ENCODE measurements at places on chromosomes 13 and 19. TPM values are rescaled to one million over a fixed set of nuclear protein-coding genes. Genes with fewer than 3 reads are reported as not detected.
A peak's percentile ranks its signal among the peaks of the same experiment; 100 is the strongest.

DNA sequence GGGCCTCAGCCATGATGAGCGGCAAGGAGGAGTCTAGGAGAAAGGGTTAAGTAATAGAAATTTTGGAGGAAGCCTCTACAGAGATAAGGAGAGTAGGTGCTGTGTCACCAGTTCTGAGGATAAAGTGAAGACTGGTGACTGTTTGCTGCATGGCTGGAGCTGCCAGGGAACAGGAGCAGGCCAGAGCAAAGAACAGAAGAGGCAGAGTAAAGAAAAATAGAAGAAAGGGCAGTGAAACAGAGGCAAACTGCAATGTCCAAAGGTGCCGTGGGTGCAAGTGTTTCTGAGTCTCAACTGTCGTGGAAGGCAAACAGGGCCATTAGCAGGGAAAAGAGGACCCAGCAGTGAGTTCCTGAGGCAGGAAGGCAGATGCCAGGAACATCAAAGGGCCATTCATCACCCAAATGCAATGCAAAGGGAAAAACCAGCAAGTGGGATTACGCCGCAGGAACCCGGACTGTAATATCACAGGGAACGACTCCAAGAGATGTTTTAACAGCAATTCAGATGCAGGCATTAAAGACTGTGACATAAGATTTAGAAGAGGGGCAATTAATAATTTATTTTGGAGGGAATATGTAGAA is 318.3 kb downstream of the FOXO1 start:
- no peak for DNase-seq

Gene GSX1
- total RNA-seq, result not detected

GRCh38 chr19:38851622-38852230 is 1.9 kb upstream of the HNRNPL start:
- peak; percentile 95 for DNase-seq

Gene APOC1
- total RNA-seq, result not detected

Gene SSBP4
- total RNA-seq, result 97.5 TPM

DNA sequence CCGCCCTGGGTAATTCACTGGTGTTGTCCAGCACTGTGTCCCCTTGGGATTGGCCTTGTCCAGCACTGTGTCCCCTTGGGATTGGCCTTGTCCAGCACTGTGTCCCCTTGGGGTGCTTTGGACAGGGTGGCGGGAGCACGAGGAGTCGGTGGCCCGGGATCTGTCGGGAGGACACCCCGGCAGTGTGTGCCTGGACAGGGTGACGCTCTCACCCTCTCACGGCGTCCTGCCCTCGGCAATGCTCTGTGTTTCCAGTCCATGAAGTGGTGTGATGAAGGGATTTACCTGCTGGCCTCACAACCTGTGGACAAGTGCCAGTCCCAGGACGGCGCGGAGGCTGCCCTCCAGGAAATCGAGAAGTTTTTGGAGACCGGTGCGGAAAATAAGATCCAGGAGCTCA is 29.9 kb upstream of the F7 start:
- DNase-seq, result no peak

DNA sequence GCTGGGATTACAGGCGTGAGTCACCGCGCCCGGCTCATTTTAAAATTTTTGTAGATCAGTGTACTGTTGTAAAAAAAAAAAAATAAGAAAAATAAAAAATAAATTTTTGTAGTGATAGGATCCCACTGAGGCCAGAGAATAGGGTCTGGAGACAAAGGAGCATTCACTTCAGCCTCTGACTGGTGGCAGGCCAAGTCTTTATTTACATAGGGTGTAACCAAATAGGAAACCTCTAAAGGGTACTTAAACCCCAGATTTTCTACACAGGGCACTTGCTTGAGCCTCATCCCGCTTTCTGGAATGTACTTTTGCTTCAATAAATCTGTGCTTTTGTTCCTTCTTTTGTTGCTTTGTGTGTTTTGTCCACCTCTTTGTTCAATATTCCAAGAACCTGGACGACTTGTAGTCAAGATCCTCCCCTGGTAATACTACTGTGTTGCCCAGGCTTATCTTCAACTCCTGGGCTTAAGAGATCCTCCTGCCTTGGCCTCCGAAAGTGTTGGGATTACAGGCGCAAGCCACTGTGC is 2.1 kb upstream of the PDCD2L start:
- no peak for DNase-seq

Gene KIR2DL1
- total RNA-seq, result not detected

GRCh38 chr19:6712692-6713670 is 7.5 kb downstream of the C3 start:
- DNase-seq, result no peak

GRCh38 chr19:16076958-16077611 is 790 bp downstream of the TPM4 start:
- peak; percentile 59 for DNase-seq

DNA sequence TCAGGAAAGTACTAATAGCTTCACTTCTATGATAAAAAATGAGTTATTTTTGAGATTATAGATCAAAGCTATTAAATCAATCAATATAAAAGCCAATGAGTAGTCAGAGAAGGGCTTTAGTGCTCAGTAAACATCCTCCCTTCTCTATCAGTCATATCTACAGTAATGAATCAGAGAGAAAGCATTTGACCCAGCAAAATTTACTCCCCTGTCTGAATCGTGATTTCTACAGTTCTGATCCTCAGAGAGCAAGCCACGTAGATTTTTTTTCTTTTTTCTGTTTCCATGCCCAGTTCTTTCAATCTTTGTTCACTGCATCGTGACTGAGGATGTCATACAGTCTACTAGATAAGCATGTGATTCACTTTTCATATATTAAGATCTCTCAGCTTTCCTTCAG is 16.2 kb upstream of the MBNL2 start:
- DNase-seq, result no peak

- DNase-seq, result peak; percentile 81
Measured at GRCh38 chr19:39237200-39238184, 7.3 kb downstream of the IFNL3 start.

DNA sequence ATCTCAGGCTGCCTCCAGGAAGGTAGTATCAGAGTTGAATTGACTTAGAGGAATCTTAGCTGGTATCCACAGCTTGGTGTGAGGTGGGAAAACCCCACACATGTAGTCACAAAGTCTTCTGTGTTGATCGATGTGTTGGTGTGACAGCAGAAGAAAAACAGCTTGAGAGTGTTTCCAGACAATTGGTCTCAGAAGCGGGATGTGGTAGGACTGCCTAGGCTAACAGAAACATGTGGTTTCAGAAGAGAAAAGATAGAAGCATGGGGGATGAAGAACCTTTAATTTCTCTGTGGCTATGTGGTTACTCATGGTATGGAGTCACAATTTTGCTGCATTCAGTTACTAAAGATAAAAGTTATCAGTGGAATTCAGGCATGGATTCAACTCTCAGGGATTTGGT is 134.7 kb upstream of the SLITRK5 start:
- no peak for DNase-seq

Gene ONECUT3
- total RNA-seq, result not detected

GRCh38 chr19:45472563-45473366 is 5.0 kb downstream of the FOSB start:
- DNase-seq, result no peak

DNA sequence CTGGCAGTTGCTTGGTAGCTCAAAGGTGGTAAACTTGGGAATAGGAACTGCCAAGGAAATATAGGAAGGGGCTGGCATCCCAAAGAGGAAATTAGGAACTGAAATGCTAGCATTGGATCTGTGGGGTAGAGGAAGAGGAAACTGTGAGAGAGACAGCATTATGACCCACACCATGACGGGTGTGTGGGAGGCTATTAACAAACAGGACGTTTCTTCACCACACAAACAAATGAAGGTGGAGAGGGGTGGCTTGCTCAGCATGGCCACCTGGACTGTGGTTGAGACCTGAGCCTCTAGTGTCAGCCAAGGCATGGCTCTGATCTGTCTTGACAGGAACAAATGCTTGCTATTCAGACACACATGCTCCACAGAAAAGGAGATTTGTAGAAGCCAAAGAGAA is 178.2 kb downstream of the B3GLCT start:
- DNase-seq, result peak; percentile 79
